Sciatic nerve (tissue), 2 donors: ENCODE measurements at places on chromosomes 13 and 19. TPM values are rescaled to one million over a fixed set of nuclear protein-coding genes. Genes with fewer than 3 reads are reported as not detected.

Gene S1PR5
- total RNA-seq: 0.53 TPM

Gene PALM3
- 4.5 TPM for total RNA-seq

GRCh38 chr13:44459674-44460073, 86.0 kb downstream of the SERP2 start:
- no peak for DNase-seq

DNA sequence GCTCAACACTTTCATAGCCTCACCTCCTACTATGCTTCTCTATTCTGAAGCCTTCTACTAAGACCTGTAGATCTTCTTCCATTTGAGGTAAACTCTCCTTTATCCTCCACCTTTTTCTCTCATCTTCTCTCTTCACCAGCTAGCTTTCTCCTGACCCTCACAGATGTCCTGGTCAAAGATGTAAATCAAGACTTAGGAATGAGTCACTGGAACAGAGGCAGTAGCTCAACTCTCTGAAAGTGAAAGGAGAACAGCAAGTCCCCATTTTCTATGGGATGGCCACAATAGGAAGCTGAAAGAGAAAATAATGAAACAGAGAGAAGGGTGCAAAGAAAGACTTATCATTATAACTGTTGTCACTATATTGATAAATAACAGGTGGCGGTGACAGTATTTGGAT, 86.1 kb upstream of the DOCK9 start:
- no peak for DNase-seq

DNA sequence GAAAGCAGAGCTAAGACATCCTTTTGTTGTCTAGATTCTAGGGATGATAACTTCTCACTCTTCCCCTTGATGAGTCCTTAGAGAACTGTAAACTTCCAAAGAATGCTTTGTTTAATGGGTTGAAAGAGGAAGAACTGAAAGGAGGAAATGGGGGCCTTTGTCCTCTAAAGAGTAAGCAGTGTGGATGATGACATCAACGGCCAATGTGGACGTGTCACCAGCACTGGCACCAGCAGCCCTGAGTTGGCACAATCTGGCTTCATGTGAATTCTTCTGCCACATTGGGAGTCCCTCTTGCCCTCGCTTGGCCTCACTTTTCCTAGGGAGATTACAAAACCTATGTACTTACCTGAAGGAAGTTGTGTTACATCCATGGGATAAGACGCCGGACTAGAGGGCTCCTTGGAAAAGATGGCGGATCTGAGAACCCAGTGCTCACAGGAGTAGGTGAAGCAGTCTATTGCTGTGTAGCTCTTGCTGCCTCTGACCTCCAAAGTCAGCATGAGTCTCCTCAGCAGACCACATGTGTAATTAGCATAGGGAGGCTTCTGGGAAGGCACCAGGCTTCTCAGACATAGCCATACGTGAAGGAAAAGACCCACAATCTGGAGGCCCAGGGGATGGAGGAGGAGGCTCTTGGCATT, 62.8 kb downstream of the RGCC start:
- DNase-seq: no peak
